Endothelial cell (in vitro differentiated cells): ENCODE measurements at places on chromosomes 6 and 20. TPM values are rescaled to one million over a fixed set of nuclear protein-coding genes. Genes with fewer than 3 reads are reported as not detected.

DNA sequence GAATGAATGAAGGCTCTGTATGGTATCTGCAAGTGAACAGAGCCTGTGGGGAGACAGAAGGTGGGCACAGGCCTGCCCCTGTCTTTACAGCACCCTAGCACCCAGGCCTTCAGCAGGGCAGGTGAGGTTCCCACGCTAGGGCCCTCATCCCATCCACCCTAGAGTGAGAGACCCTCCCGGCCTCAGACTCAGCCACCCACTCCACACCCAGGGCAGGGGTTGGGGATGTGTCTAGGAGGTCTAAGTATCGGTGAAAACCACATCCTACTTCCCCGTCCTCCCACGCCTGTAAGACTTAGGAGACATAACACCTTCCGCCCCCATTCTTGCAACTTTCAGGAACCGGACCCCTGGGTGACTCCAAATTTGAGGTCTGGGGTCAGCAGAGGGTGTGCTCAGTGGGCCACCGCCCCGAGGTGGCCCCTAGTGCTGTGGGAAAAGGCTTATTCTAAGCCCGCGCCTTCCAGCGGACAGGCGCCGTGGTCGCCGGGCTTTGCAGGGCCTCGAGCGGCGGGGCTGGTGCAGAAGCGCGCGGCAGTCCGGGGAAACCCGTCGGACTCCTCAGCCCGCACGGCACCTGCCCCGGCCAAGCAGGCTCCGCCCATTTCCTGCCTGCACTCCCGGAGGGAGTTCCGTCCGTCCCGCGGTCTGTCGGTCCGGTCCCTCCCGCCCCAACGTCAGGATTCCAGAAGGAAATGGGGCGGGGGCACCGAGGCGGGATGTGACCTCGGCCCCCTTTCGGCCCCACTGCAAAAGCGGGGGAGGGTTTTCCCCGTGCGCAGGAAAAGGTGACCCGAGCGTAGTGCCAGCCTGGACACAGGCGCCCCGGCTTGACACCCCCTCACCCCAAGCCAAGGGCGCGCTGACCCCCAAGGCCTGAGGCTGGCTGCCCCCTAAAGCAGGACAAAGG is 868 bp downstream of the SAMD10 start:
- DNase-seq: peak; percentile 66
- peaks cover 12% of the 10 kb centered on the region for H3K27me3 ChIP-seq
- H3K36me3 ChIP-seq: peaks cover 13% of the 10 kb centered on the region

DNA sequence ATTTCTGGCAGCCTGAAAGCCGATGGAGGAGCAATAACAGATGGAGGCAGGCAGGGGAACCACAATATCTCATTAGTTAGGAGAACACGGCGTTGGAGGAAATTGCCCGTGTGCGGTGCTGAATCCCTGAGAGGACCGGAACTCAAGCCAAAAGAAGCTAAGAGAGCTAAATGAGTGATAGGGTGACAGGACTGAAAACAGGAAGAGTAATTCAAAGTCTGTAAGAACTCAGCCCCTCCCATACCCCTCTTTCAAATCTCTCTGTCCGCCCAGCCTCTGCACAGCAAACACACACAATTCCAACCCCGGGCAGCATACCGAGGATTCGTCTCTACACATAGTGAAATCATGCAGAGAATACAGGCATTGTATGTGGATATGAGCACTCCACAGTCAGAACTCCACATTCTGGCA is 2.6 kb upstream of the IPCEF1 start:
- no peak for DNase-seq
- H3K36me3 ChIP-seq: peaks cover 4% of the 10 kb centered on the region
- peaks cover 7% of the 10 kb centered on the region for H3K27me3 ChIP-seq
- no peak overlapping the region for H3K4me3 ChIP-seq
- H3K27ac ChIP-seq: no peak overlapping the region

Gene SERPINB1
- 16.6 TPM for total RNA-seq

- H3K4me3 ChIP-seq: no peak overlapping the region
- DNase-seq: no peak
Observed at GRCh38 chr6:157107915-157108651, 215.2 kb downstream of the TMEM242 start.

DNA sequence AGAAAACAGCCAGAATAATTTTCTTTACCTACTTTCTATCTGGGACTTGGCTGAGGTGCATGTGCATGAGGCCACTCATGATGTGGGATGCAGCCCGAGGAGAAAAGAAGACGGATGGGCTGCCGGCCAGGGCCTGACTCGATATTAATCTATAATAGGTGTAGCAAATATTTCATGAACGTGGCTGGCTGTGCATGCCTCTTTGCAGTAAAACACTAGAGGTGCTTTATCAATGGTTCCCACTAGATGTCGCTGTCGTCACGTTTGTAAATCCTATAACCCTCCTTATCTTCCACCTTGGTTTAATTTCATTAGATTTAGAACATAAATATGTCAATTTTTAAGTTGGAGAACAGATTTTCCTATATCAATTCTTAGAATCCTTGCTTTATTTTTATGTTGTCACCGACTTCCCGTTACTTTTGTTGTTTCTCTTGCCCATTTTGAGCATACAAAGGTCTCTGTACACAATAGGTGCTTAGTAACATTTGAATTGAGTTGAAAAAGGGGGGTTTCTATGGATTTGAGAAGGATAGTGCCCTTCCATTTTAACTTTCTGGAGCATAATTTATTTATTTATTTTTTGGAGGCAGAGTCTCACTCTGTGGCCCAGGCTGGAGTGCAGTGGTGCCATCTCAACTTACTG is 19.6 kb upstream of the FERMT1 start:
- no peaks in the 10 kb centered on the region for H3K4me1 ChIP-seq
- DNase-seq: peak; percentile 55
- H3K36me3 ChIP-seq: no peaks in the 10 kb centered on the region

DNA sequence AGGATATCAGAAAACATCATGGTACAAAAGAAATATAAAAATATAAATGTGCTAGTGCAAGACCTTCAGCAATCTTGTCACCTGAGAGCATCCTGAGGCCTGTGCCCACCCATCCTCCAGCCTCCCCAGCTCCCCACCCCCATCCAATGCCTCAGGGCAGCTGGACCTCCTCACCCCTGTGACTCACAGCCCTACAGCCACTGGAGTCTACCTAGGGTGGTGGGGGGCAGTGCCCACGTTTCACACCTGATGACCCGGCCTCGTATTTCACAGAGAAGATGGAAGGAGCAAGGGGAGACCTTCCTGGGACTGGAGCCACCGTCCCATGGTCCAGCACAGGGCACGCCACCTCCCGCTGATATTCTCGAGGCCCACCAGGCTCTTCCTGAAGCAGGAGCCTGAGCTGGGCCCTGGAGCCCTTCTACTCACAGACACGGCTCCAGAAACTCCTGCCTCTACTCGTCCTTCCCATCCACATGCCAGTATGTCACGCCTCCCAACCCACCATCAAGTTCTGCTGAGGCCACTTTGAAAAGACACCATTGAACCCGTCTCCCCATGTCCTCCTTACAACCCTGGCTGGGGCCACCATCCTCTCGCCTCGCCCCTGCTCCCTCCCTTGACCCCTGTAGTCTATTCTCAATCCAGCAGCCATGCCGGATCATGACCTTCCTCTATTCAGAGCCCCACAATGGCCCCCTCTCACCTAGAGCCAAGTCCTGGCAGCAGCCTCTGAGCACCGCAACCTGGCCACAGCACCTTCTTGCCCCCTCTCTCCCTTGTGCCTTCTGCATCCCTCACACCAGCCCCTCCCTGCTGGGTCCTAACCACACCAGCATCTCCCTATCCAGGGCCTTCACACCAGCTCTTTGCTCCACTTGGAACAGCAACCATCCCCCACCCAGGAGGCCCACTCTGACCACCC is 13.3 kb downstream of the APMAP start:
- H3K27me3 ChIP-seq: peaks cover 9% of the 10 kb centered on the region
- peaks cover 66% of the 10 kb centered on the region for H3K36me3 ChIP-seq
- DNase-seq: no peak
- H3K27ac ChIP-seq: peak overlapping the region; percentile 31

DNA sequence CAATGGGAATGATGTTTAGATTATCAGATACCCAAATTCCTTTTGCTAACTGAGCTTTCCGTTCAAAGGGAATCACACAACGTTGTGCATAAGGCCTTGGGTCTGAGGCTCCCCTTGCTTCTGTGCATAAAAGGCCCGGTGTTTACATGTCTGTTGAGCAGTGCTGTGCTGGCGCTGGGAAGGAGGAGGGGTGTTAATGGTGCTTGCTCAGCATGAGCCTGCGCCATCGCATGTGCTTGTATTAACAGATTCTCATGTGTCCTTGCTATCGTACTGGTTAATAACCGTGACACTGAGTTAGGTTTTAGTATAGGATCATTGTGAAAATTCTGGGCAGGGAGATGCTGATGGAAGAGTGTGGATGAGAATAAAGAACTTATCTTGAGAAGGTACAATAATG is 62.3 kb upstream of the TRAF3IP2 start:
- H3K27ac ChIP-seq: peak overlapping the region; percentile 2
- peaks cover 32% of the 10 kb centered on the region for H3K27me3 ChIP-seq
- no peak for DNase-seq

Gene FHL5
- total RNA-seq: not detected

- peaks cover 25% of the 10 kb centered on the region for H3K4me1 ChIP-seq
- H3K36me3 ChIP-seq: peaks cover 4% of the 10 kb centered on the region
- peak overlapping the region; percentile 82 for H3K4me3 ChIP-seq
- H3K27ac ChIP-seq: no peak overlapping the region
- H3K27me3 ChIP-seq: peaks cover 18% of the 10 kb centered on the region
- peak; percentile 37 for DNase-seq
Observed at GRCh38 chr20:36573798-36574365, 485 bp downstream of the TGIF2 start.

Gene OR12D3
- not detected for total RNA-seq

DNA sequence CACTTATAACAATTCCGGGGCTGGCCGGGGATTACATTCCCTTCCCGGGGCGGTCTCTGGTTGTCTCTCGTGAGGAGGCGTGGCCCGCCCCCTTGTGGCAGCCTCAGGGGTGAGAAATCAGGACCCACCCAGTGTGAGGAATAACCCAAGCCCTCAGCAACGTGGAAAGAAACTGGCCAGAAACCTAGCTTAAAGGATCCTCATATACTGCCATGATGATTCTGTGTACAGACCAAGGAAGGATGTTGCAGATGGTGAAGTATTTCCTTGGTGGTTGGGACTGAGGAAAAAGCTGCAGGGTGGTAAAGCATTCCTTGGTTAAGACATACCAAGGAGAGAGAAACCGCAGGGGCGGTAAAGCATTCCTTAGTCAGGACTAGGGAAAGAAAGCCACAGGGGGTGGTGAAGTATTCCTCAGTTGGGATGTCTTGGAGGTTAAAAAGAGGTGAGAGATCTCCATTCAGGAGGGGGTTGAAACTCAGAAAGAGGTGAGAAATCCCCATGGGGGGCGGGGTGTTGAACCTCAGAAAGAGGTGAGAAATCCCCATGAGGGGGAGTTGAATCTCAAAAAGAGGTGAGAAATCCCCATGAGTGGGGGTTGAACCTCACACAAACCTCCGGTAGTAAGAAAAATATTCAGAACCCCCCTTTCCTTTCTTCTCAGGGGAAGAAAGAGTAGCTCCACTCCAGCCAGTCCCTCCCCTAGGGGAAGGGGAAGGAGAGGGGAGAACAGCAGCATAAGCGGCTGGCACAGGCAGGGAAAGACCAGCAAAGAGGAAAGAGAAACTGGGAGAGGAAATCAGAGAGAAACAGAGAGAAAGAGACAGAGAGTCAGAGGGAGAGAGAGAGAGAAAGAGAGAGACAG is 238.1 kb downstream of the RNGTT start:
- peaks cover 4% of the 10 kb centered on the region for H3K36me3 ChIP-seq
- H3K4me3 ChIP-seq: no peak overlapping the region
- peaks cover 52% of the 10 kb centered on the region for H3K4me1 ChIP-seq

- no peak overlapping the region for H3K4me3 ChIP-seq
- no peak for DNase-seq
- H3K27me3 ChIP-seq: no peaks in the 10 kb centered on the region
- no peaks in the 10 kb centered on the region for H3K36me3 ChIP-seq
Observed at GRCh38 chr6:25027221-25027916, 91.6 kb upstream of the RIPOR2 start.

GRCh38 chr6:161274488-161274858 is 612 bp upstream of the AGPAT4 start:
- peak overlapping the region; percentile 100 for H3K27ac ChIP-seq
- peaks cover 9% of the 10 kb centered on the region for H3K27me3 ChIP-seq
- no peak for DNase-seq
- H3K4me3 ChIP-seq: peak overlapping the region; percentile 94
- peaks cover 10% of the 10 kb centered on the region for H3K4me1 ChIP-seq

GRCh38 chr6:39566456-39566855 is 158.8 kb downstream of the KIF6 start:
- no peak overlapping the region for H3K4me3 ChIP-seq
- H3K27ac ChIP-seq: no peak overlapping the region
- H3K4me1 ChIP-seq: no peaks in the 10 kb centered on the region

Gene SPEF1
- 0.23 TPM for total RNA-seq

Gene HTR1E
- total RNA-seq: not detected

- H3K27me3 ChIP-seq: no peaks in the 10 kb centered on the region
- H3K36me3 ChIP-seq: peaks cover 7% of the 10 kb centered on the region
- H3K4me1 ChIP-seq: peaks cover 21% of the 10 kb centered on the region
- H3K27ac ChIP-seq: no peak overlapping the region
- no peak for DNase-seq
Observed at GRCh38 chr6:131023834-131024504, 39.1 kb downstream of the EPB41L2 start.

DNA sequence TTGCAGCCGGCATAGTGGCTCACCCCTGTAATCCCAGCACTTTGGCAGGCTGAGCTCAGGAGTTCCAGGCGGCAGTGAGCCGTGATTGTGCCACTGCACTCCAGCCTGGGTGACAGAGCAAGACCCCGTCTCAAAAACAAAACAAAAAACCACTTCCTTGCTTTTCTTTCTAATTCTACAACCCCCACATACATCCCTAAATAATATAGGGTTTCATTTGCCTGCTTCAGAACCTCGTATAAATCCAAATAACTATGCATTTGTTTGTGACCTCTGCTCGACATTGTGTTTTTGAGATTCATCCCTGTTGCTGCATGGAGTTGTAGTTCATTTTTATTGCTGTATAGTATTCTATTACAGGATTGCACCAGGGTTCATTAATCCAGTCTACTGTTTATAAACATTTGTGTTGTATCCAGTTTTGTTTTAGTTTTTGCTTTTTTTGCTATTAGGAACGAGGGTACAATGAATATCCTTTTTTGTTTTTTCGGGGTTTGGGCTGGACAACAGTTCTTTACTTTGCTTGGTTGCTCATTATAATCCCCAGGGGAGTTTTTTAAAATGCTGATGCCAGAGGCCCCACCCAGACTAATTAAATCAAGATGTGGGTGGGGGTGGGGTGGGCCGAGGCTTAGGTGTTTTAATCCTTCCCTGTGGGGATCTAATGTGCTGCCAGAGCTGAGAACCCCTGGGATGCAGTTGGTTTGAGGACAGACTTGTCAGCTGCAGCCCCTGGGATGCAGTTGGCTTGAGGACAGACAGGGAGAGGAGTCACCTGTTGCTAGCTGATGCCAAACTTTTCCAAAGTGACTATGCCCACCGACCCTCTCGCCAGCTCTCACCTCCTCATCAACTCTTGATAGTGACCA is 2.4 kb upstream of the SNAI1 start:
- no peak overlapping the region for H3K27ac ChIP-seq
- peaks cover 16% of the 10 kb centered on the region for H3K36me3 ChIP-seq
- no peak for DNase-seq

Gene PCK1
- total RNA-seq: not detected

Gene BYSL
- total RNA-seq: 21.9 TPM
